ENCODE measurements at places on chromosomes 16 and 17.

- no peak for DNase-seq
These were observed 115.5 kb upstream of the NLRP1 start for GRCh38 chr17:5699814-5700213.

DNA sequence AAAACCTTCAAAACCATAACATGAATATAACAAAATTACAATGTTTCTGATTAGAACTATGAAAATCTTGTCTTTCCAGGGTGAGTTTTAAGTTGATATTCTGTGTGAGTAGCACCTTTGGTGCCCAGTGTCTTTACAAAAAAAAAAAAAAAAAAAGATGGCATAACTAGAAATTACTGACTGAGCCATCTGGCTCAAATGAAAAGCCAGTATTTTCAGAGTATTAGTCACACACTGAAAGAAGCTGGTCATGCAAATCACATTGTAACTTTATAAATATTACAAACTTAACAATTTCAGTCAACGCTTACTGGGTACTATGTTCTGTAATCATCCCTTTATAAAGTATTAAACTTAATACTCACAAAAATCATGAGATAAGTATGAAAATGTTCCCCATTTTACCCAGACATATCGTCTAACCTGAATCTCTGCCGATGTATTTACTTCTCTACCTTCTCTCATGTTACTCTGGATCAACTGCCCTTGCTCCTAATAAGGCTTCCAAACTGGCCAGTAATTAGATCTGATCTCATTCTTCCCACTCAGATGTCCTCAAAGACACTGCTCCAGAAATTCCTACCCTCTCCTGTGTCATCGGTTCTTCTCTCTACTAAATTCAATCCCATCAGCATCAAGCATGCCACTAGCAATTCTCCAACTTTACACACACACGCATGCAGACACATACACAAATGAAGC is 25.4 kb downstream of the UBE2G1 start:
- DNase-seq, result no peak

- no peak for DNase-seq
These were observed 67.7 kb downstream of the HLF start for GRCh38 chr17:55332296-55333041.

DNA sequence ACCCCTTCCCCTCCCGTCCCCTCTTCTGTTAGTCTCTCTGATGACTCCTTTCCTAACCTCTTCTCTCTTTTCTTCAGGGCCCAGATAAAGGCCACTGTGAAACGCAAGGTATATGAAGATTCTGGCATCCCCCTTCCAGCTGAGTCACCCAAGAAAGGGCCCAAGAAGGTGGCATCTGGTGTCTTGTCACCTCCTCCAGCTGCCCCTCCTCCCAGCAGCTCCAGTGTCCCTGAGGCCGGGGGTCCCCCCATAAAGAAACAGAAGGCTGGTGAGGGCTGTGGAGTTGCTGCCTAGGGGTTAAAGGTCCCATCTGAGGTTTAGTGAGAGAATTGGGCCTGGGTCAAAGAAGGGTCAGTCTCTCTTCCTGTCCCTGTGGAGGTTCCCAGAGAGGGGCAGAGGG is 4.0 kb downstream of the RNASEK start:
- DNase-seq, result no peak
